Stimulated activated CD8-positive, alpha-beta memory T cell treated with anti-CD3 and anti-CD28 coated beads, Interleukin-7, amount 100 ng/mL, for 4 hours (primary cell): ENCODE measurements at places on chromosomes 13 and 19.

- DNase-seq, result no peak
Observed at GRCh38 chr13:113630804-113631203, 27.2 kb downstream of the ATP4B start.

- no peak for DNase-seq
Observed at GRCh38 chr13:31330236-31330635, 130.5 kb downstream of the B3GLCT start.

GRCh38 chr19:48102870-48103751 lies 7.5 kb downstream of the PLA2G4C start:
- DNase-seq, result no peak

DNA sequence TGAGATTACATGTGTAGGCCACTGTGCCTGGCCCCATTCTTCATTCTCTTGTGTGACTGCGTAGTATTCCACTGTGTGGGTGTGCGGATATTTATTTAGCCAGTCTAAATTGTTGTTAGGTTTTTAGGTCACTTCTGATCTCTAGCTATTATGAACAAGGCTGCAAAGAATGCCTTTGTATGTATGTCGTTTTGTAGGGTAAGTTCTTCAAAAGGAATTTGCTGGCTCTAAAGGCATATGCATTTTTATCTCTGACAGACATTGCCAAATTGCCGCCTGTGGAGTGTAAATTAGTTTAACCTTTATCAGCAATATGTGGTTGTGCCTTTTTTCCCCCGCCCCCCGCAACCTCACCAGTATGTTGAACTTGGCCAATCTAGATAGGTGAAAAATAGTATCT lies 30.3 kb upstream of the EHD2 start:
- no peak for DNase-seq

- DNase-seq, result no peak
Observed at GRCh38 chr13:42534785-42535184, 39.2 kb upstream of the TNFSF11 start.

- no peak for DNase-seq
Observed at GRCh38 chr13:38483623-38484022, 134.0 kb downstream of the UFM1 start.
